GM23248 (cell line): ENCODE measurements at places on chromosomes 2 and 18. TPM values are rescaled to one million over a fixed set of nuclear protein-coding genes. Genes with fewer than 3 reads are reported as not detected.

Gene TRIB2
- 31.5 and 32.1 TPM in 2 replicates for polyA plus RNA-seq

- DNase-seq = no peak
These were observed 438.6 kb upstream of the HNMT start for GRCh38 chr2:137525641-137526190.

DNA sequence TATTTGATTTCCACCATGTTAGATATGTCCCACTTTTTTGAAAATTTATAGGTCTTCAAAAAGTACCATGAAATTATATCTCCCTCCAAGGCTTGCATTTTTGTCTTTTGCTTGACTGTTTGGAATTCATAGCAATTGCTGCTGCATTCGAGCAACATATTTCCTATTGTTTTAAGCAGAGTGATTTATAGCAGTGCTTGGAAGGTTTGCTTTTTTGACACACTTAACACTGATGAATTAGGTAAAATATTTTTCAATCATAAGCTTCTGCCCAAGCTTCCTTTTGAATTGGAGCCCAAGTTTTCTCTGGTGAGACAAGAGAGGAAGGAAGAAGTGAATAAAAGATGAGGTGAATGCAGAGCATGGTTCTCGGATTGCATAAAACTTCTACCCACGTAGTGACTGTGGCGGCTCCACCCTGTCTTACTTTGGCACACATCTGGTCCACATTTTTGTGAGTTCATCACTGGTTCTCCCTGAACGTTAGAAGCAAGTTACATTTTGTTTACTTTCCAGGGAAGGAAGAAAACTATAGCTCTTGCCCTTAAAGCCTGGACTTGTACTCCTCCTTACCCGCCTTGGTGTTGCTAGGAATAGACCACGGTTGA lies 667.0 kb downstream of the TSN start:
- DNase-seq = peak; percentile 70

GRCh38 chr2:156421851-156422250 lies 14.3 kb upstream of the GPD2 start:
- DNase-seq = no peak

- DNase-seq = no peak
These were observed 774.1 kb upstream of the LRRTM1 start for GRCh38 chr2:81078631-81079030.

GRCh38 chr2:85728883-85729824 lies 24.6 kb upstream of the ATOH8 start:
- DNase-seq = peak; percentile 91

GRCh38 chr2:17520761-17521160 lies 2.5 kb upstream of the RAD51AP2 start:
- DNase-seq = no peak

Gene SIX2
- polyA plus RNA-seq = 0.19 and 0.22 TPM in 2 replicates

DNA sequence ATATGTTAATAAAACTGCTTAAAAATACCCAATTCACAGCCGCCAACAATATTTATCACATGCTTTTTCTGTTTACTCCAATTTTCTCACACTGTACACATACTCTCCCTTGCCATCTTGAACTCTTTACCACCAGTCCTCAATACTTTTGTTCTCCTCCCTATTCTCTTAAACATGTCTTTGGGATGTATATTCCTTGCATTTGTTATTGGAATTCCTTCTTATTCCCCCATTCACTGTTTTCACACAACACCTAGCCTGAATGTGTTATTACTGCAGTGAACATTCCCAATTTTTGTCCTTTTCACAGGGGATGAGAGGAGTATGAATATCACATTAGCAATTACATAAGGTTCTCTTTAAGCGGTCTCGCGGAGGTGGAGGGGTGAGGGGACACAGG lies 94.7 kb downstream of the USP34 start:
- no peak for DNase-seq

GRCh38 chr2:77395011-77395410 lies 127.2 kb downstream of the LRRTM4 start:
- DNase-seq = no peak

Gene PAIP2B
- polyA plus RNA-seq = 0.10 and 0.11 TPM in 2 replicates

Gene NGEF
- 0.35 TPM in 1 of 2 replicates, not detected in the other for polyA plus RNA-seq

Gene ABHD3
- 3.6 and 4.6 TPM in 2 replicates for polyA plus RNA-seq

Gene FAM237A
- not detected in 2 replicates for polyA plus RNA-seq

Gene TRIM43
- polyA plus RNA-seq = not detected in 2 replicates
